ENCODE measurements at places on chromosomes 13 and 19. TPM values are rescaled to one million over a fixed set of nuclear protein-coding genes. Genes with fewer than 3 reads are reported as not detected.

Gene CGB3
- 0.14 TPM for total RNA-seq

GRCh38 chr13:40341096-40341471 lies 325.4 kb downstream of the FOXO1 start:
- DNase-seq: no peak

DNA sequence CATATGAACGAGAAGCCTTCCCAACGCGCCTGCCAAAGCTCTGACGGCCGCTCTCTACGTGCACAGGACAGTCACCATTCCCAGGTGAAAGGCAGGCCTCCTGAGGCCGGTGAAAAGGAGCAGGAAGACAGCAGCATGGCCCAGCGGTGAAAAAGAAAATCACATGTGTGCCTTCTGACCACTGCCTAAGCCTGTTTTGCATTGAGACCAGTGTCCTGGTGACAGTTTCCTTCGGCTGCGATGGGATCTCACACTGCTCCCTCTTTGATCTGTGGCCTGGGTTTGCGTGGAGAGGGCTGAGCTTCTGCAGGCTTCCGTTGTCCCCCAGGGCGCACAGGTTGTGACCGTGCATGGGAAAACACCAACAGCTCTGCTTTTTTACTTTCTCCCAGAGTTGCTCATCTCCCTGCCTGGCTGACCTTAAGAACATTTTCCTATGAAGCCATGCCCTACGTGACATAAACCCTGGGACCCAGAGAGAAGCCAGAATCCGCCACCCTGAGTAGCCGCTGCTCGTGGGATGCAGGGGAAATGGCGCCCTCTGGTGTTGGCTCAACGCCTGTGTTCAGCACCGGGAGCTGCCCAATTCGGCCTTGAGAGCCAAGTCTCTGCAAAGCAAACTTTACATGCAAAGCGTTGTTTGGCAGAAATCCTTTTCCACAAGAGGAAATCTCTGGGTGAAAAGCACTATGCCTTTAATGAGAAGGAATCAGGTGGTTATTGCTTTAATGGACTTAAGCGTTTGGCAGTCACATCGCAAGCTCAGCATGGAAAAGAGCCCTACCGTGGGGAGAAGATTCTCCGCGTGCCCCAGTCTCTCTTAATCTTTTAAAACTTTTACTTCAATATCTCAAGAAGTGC lies 112.2 kb upstream of the GPR12 start:
- DNase-seq: peak; percentile 7

DNA sequence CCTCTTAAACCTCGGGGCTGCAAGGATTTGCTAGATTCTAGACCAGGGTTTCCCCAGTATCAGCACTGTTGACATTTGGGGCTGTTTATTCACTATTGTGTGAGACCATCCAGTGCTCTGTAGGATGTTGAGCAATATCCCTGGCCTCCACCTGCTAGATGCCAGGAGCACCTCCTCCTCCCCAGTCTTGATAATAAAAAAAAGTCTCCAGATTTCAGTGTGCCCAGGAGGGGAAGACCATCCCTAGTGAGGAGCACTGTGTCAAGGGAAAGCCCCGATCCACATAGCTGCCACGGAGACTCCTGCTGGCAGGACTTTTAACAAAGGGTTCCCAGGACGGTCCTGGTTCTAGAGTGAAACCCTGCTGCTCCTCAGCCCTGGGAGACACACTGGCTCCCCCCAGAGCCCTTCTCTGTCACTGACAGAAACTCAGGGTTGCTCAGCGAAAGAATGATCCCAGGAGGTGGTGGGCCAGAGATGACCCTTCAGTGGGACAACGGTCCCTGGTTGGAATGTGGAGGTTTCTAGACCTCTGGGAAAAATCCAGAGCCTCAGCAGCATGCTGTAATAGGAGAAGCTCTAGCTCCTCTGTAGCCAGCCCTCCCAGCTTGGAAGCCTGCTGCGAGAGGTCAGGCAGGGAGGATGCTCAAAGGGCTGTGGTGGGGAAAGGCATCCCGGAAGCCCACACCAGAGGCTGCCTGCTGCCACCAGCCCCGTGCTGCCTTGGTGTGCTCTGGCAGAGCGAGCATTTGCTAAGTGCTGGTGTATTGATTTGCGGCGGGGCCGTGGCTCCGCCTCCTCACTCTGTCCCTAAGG lies 20.3 kb downstream of the LYL1 start:
- no peak for DNase-seq

Gene LSR
- total RNA-seq: 5.7 TPM

DNA sequence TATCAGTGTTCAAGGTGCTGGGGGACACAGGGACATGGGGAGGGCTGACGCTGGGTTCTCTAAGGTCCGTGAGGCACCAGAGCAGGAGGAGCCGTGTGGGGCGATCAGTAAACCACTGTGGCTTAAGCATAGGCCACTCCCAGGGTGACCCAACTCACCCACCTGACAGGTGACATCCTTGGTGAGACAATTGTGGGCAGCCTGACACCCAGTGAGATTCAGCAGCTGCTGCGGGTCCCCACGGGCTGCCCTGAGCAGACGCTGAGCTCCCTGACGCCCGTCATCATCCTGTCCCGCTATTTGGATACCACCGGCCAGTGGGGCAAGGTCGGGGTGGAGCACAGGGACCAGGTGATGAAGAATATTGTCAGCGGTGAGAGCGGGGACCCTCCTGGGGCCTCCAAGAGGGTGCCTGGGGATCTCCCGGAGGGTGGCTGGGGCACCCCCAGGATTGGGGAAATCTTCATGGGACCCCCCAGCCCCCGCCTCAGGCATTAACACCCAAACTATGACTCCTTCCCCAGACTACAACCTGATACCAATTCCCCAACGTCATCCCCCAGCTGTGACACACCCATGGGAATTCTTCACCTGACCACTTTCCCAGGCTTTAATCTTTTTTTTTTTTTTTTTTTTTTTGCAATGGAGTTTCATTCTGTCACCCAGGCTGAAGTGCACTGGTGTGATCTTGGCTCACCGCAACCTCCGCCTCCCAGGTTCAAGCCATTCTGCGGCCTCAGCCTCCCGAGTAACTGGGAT lies 33.3 kb upstream of the SHFL start:
- DNase-seq: no peak

Gene PSG6
- not detected for total RNA-seq

- no peak for DNase-seq
These were observed 3.1 kb downstream of the MAST3 start for GRCh38 chr19:18100710-18101109.

- DNase-seq: no peak
These were observed 2.1 kb upstream of the PTBP1 start for GRCh38 chr19:795073-795611.

Gene SYNE4
- 3.1 TPM for total RNA-seq

GRCh38 chr19:52188822-52189734 lies 774 bp upstream of the PPP2R1A start:
- no peak for DNase-seq

GRCh38 chr19:40612831-40613689 lies 11.9 kb downstream of the LTBP4 start:
- DNase-seq: no peak

DNA sequence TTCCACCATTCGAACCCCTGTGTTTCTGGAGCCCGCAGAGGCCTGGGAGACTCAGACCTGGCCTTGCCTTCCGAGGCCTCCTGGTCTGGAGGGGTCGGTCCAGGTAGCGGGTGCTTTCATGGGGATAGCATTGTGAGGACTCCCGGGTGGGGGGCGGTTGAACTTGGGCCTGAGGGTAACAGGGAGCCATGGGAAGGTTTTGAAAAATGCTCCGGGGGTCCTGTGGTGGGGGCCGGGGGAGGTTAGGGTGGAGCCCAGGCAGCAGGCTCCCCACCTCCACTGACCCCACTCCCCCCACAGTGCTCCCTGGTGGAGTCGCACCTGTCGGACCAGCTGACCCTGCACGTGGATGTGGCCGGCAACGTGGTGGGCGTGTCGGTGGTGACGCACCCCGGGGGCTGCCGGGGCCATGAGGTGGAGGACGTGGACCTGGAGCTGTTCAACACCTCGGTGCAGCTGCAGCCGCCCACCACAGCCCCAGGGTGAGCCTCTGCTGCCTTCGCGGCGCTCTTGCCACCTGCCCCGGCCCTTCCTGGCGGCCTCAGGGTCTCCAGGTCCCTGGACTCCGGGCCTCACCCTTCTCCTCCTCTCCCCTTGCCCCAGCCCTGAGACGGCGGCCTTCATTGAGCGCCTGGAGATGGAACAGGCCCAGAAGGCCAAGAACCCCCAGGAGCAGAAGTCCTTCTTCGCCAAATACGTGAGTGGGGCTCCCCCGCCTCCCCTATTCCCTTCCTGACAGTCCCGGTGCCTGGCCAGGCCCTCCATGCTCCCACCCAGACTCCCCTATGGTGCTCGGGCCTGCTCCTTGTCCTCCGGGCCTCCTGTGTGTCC lies 3.8 kb upstream of the GARIN5A start:
- no peak for DNase-seq

- DNase-seq: no peak
These were observed 461 bp upstream of the HSPB6 start for GRCh38 chr19:35757231-35757748.

DNA sequence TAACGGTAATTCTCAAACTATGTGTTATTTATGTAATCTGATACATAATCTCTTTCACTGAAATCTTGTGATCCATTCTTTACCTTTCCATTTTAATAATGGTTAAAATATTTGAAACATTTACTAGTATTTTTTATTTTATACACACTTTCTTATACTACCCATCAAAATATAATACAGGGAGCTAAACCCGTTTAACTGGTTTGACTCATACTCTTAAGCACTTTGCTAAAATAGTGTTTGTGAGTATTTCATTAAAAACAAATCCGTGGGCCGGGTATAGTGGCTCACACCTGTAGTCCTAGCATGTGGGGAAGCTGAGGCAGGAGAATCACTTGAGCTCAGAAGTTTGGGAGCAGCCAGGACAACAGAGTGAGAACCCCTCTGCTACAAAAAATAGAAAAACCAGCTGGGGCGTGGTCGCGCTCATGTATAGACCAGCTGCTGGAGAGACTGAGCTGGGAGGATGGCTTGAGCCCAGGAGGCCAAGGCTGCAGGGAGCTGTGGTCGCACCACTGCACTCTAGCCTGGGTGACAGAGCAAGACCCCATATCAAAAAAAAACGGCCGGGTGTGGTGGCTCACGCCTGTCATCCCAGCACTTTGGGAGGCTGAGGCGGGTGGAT lies 43.8 kb upstream of the DCUN1D2 start:
- DNase-seq: no peak

- peak; percentile 17 for DNase-seq
These were observed at the start of gene ERICH6B for GRCh38 chr13:45615501-45616101. ERICH6B (minus strand) TSS chr13:45615739; CDS start chr13:45597005, 18,734 bp downstream.

- no peak for DNase-seq
These were observed 1.0 kb upstream of the KDM4B start for GRCh38 chr19:4967738-4968461.

DNA sequence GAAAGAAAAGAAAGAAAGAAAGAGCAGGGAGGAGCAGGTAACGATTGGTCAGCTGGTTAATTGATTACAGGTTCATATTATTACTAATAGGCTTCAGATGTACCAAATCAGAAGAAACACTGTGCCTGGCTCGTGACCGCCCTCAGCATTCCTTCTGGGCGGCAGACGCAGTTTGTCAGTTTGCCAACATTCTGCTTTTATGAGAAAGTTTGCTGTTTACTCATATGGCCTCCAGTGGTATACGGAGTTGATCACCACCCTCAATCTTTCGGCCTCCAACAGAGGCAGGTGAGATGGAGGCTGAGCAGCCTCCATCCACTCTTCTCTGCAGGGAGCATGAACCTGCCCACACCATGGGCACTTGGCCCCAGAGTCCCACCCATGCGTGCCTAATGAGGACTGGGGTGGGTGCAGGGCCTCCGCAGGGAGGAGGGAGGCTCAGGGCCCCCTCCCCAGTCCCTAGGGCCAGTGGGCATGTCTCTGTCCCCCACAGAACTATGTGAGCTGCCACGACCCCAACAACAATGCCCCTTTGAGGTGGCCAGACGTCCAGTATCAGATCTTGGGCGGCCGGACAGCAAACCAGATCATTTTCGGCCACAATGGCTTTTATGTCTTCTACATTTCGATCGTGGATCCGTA lies 8.8 kb downstream of the PRR22 start:
- no peak for DNase-seq

Gene CYSLTR2
- 1.9 TPM for total RNA-seq

DNA sequence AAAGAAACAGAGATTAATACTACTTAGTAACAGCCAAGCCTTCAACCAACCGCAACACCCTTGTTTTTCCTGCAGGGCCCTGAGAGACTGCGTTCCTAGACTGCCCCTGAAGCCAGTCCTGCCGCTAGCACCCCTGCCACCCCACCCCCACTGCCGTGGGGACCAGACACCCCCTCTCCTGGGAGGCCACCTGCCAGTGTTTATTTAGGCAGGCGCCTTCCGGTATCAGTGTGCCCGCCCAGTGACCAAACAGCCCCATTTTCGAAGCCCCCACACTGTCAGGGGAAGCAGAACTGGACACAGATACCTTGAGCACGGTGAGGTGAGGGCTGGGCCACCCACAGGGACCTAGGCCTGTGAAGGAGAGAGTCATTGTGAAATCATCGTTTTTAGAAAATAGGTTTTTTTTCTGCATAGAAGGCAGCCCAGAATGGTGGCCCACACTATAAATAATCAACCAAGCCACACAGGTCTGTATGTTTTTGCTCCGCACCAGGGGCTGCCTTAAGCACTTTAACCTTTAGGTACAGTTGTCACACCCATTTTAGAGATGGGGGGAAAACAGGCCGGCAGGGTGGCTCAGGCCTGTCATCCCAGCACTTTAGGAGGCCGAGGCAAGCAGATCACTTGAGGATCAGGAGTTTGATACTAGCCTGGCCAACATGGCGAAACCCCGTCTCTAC lies 3.5 kb upstream of the TLE5 start:
- DNase-seq: no peak

- DNase-seq: no peak
These were observed 1.6 kb downstream of the ZNF730 start for GRCh38 chr19:23118400-23118799.

GRCh38 chr13:50215399-50215798 lies 200.2 kb downstream of the KCNRG start:
- DNase-seq: peak; percentile 22

GRCh38 chr13:94974015-94974951 lies 261.9 kb upstream of the SOX21 start:
- DNase-seq: no peak

GRCh38 chr19:33303791-33304345 lies 1.5 kb upstream of the CEBPA start:
- DNase-seq: no peak

DNA sequence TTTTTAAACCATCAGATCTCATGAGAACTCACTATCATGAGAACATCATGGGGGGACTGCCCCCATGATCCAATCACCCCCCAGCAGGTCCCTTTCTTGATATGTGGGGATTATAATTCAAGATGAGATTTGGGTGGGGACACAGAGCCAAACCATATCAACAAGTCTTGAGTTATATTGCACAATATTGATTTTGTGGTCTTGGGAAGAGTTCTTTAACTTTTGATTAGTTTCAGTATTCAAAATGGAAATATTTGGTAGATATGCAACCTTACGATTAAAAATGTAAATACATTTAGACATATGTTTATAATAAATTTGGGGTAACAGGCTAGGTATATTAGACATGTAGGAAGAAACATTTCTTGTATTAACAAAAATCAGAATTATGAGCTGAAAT lies 188.2 kb downstream of the GPC5 start:
- DNase-seq: no peak

Gene MTUS2
- 0.09 TPM for total RNA-seq

DNA sequence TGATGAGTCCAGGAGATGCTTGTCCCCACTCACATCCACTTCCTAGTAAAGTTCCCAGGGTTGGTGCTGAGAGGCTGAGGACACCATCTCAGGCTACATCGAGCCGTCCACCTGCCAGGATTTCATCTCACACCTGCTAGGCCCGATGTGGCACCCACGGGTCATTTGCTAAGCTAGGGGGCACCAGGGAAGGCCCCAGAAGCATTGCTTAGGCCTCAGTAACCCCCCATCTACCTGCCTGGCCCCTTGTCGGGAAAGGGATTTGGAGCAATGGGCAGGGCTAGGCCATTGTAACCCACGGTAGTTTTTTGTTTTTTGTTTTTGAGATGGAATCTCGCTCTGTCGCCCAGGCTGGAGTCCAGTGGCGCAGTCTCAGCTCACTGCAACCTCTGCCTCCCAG lies 51.8 kb downstream of the F2RL3 start:
- DNase-seq: no peak
